ENCODE measurements at places on chromosomes 6 and 20. TPM values are rescaled to one million over a fixed set of nuclear protein-coding genes. Genes with fewer than 3 reads are reported as not detected.

SYCP2 gene
- 0.69 TPM for total RNA-seq

SLC24A3 gene
- total RNA-seq: not detected

DNA sequence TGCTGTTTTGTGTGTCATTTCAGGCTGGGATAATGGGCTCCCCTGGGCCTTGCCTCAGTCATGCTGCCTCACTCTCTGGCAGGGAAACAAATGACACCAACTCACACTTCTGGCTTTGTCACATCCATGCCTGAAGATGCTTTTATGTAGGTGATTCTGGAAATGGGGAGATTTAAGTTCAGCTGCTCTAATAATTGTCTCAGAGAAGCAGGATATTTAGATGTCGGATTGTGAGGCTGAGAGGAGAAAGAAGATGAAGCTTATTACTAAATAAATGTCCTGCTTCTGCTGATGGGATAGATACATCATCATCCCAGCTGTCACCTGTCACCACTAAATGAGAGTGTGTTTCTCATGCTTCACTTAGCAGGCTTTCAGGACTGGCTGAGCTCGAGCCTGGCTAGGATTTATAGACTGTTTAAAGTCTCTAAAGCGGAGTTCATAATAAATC, 480.2 kb upstream of the SPTLC3 start:
- DNase-seq: no peak

DNA sequence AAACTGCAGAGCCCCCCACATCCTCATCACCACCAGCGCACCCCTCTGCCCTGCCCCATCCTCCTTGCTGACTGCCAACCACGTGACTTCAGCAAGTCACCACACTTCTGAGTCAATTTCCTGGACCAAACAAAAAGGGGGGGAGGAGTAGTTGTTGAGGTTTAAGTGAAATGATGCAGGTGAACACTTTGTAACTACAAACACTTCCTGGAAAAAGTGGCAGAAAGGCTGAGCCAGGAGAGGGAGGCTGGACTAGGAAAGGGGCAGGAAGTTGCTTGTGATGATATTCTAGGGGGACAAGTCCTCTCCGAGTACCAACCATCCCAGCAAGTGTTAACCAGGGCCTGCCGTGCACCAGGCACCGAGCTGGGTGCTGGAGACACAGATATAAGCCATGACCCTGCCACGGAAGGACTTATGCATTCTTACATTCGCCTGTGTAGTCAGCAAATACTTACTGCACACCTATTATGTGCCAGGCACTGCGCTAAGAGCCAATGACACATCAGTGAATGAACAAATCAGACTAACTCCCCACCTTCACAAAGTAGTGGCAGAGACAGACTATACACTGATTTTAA, 67.3 kb downstream of the PREX1 start:
- DNase-seq: no peak

DNA sequence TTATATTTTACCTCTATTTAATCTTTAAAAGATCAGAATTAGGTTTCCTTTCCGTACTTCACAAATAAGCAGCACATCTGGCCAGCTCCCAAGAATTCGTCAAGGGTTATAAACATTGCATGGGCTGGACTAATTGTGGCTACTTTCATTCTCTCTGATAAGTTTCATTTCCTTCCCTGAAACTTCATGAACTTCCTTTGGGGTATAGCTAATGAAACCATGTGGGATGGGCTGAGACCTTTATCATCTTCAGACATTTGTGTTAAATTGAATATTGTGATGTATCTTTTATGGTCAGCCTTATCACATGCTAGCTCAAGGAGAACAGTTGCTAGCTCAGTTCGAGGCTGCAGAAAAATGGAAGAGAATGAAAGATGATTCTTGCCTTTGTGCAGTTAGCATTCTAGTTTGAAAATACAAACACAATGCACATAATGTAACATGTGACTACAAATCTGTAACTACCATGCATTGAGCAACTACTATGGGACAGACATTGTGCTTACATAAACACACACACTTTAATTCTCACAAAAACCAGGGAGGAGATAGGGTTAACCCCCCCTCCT, 1.7 kb upstream of the GMPR start:
- DNase-seq: no peak

- no peak for DNase-seq
These were observed 392.6 kb upstream of the MARCKS start for GRCh38 chr6:113464536-113464935.

DNA sequence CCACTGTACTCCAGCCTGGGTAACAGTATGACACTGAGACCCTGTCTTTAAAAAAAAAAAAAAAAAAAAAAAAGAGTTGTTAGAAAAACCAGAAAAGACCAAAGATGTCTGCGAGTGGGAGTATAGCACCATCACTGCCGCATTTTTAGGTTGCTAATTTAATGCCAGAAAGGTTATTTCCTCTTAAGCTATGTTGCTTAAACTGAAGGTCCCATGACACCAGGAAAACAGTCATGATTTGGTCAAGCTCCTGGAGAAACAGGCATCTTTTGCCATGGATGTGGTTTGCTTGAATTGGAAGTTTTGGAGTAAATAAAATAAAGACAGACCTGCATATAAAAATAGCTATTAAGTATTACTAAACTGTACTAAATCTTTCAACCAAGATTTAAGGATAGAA, 68.3 kb upstream of the TNFRSF21 start:
- DNase-seq: no peak

GRCh38 chr20:60921022-60921622, 330.9 kb upstream of the CDH4 start:
- peak; percentile 52 for DNase-seq

GRCh38 chr6:99810942-99811620, 182.9 kb downstream of the MCHR2 start:
- no peak for DNase-seq

GRCh38 chr20:47740862-47741184, 44.5 kb downstream of the SULF2 start:
- DNase-seq: no peak

Measured in HT-29 (cell line).